Left hindlimb (tissue), 1 donor: ENCODE measurements at places on chromosomes 7 and 10.

- no peak for DNase-seq
Measured at GRCh38 chr7:95269640-95270039, 54.7 kb downstream of the PON1 start.

DNA sequence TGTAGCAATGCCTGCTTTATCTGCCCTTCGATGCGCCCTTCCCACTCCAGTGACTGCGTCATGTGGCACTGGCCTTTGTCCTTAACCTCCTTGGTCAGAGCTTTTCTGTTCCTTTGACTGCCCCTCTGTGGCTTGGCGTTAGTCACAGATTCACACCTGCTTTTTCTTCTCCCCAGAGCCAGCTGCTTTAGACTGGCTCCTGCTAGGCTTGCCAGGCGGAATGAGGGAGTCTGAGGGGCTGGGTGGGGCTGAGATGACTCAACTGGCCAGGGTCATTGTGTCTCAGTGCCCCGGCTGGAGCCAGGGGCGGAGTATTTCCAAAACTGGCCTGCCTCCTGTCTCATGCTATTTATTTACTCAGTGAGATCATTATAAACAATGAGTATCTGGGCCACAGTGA is 194.1 kb downstream of the EMX2 start:
- no peak for DNase-seq

DNA sequence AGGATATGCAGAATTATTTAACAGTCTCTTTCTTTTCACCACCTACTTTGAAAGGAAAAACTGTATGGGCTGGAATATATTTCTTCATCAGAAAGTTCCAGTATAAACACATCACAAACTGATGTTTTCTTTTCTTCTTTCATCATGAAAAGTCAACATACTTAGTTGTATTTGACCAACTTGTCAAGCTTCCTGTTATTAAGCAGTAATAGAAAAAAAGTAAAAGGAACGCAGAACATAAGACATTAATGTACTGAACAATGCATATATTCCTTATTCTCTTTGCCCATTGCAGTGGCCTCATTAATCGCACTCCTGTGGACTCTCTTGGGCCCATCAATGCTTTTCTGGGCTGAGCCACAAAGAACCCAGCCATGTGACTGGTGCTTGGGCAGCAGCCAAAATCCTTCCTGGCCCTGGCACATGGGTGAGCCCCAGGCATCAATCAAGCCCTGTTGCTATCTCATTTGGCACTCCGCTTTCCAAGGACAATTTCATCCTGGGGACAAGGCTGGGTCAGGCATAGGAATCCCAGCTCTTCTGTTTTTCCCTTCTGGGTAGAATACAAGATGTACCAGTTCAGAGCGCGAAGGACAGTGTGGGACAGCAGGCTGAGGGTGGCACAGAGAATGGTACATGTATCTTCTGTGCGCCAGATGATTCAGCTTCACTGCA is 42.3 kb downstream of the RHOBTB1 start:
- no peak for DNase-seq

DNA sequence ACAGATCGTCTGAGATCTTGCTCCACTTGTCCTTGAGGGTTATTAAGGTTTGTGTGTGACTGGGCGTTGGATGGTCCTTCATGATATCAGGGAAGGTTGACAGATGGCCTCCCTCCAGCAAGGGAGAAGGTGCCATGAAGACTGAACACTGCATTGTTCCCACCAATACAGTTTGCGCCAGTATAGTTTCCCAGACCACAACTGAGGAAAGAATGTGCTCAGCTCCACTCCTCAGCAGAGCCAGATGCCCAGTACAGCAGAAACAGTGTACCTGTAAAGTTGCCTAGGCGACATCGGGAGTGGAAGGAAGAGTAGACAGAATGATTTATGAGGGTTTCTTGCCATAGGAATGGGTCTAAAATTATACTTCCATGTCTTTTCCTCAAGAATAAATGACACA is 137.5 kb downstream of the ST7 start:
- DNase-seq, result no peak

- DNase-seq, result no peak
Measured at GRCh38 chr10:97463363-97464132, 17.6 kb downstream of the ZDHHC16 start.

- no peak for DNase-seq
Measured at GRCh38 chr7:22269963-22270362, 87.0 kb downstream of the RAPGEF5 start.

DNA sequence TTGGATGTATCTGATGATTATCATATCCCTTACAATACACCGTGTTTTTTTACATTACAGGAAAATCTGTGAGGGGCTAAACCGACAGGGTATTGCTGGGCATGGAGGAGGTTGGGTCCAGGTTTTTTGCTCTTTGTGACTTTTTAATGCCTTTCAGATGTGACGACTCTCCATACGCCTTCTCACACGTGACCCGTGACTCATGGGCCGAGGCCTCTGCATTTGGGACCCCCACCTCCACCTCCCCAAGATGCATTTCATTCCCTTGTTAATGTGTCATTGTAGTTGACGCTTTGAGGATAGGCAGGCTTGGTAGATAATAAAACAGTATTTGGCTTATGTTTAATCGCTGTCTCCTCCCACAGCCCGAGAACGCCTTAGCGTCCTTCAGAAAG is 95.3 kb downstream of the CUX1 start:
- no peak for DNase-seq

GRCh38 chr10:62990126-62990525 is 143.0 kb upstream of the NRBF2 start:
- DNase-seq, result no peak
